ENCODE measurements at places on chromosomes 11 and 22.

GRCh38 chr11:19816040-19816439 lies 103.4 kb downstream of the NAV2 start:
- DNase-seq, result no peak

DNA sequence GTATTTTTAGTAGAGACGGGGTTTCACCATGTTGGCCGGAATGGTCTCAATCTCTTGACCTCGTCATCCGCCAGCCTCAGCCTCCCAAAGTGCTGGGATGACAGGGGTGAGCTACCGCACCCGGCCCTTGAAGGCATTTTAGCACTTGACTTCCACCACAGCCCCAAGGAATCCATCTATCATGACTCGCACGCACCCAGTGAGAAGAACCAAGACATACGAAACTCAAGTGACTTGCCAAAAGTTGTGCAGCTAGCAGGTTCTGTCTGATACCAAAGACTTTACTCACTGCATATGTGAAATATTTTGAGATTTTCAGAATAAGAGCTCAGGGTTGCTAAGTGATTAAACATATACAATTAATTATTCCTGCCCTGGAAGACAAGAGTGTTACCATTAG lies 21.0 kb downstream of the FLI1 start:
- peak; percentile 98 for DNase-seq

GRCh38 chr11:392102-392777 lies 1.8 kb upstream of the PKP3 start:
- DNase-seq, result no peak

DNA sequence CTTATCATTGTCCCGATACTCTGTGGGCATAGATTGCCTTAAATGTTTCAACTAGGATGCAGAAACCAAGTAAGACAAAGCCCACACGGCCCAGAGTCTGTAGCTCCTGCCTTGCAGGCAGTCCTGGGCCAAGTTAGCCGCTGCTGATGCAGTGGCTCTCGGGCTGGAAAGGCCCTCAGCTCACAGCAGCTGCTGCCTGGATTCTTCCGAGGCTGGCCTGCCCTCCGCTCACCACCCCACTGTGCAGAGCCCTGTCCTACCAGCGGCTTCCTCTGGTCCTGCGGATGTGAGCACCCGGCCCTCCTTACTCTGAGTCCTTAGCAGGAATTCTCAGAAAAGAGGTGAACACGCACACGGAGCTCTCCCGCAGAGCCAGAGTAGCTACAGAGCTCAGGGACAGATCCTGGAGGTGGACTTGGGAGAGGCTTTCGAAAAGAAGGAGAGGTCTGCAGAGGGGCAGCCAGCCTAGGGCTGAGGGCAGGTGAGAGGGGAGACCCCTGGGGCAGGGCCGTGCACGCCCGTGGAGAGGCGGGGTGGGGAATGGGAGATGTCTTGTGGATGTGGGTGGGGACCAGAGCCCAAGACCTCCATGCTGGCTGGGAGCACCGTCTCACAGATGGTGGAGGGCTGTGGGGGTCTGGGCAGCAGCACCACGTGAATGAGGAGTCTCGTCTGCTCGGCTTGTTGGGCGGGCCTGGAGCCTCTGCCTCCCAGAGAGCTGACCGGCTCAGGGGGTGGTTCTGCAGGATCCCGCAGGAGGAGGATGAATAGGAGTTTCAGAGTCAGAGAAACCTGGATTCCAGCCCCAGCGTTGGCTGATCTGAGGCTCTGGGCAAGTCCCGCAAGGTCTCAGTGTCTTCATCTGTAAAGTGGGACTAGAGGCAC lies 117.4 kb upstream of the B3GAT1 start:
- DNase-seq, result no peak

DNA sequence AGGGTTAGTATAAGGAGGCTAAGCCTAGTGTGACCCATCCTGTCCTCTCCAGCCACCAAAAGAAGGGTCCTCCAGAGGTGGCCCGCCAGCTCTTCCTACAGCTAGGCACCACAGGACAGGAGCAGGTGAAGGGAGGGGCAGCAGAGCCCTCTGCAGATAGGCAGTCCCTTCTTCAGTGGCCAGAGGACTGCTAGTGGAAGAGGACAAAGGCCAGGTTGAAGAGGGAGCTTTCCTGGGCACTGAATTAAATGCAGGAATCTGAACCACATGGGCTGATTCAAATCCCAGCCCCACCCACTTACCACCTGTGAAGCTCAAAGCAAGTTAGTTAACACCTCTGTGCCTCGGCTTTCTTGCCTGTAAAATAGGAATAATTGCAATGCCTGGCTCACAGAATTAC lies 409.5 kb downstream of the NXPE2 start:
- no peak for DNase-seq

DNA sequence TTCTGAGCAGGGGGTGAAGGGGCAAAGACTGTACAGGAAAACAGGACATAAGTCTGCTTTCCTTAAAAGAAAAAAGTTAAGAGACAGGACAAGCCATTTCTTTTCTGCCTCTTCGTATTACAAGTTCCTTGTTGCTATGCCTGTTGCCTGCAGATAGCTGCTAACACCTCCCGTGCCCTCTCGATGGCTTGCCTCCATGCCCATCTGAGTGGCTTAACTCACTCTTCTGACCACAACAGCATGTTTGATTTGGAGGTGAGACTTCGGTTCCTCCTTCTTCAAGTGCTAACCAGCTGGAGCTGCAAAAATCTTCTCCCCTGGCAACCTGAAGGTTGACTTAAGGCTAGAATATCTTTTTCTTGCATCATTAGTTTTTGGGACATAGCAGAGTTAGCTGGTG lies 103.1 kb downstream of the PRR5L start:
- no peak for DNase-seq

GRCh38 chr11:70711911-70712185 lies 313.5 kb downstream of the CTTN start:
- DNase-seq, result no peak

GRCh38 chr22:24497841-24498258 lies 2.7 kb downstream of the UPB1 start:
- peak; percentile 29 for DNase-seq

- no peak for DNase-seq
Observed at GRCh38 chr11:68855205-68855981, 13.7 kb upstream of the CPT1A start.

GRCh38 chr11:40178470-40178869 lies 1281.0 kb downstream of the LRRC4C start:
- no peak for DNase-seq

- peak; percentile 51 for DNase-seq
Observed at GRCh38 chr11:61004761-61005181, 33.3 kb downstream of the CD6 start.

DNA sequence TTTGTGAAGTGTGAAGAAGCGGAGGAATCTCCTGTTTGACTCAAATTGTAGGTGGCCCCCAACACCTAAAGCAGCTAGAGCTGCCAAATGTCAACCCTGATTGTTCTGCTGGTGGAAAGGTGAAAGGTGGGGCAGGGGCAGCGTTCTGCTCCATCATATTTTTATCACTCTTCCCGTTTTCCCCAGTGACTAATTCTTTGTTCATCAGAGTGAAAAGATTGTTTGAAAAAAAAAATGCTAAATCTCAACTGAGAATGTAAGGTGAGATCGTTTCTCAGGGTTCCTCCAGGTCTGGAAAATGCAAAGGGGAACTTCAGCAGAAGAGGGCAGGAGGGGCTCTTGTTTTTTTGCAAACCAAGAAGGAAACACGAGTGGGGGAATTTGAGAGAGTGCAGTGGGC lies 137.7 kb downstream of the MN1 start:
- DNase-seq, result peak; percentile 57

GRCh38 chr22:37989146-37990045 lies 5.0 kb upstream of the SOX10 start:
- DNase-seq, result no peak

DNA sequence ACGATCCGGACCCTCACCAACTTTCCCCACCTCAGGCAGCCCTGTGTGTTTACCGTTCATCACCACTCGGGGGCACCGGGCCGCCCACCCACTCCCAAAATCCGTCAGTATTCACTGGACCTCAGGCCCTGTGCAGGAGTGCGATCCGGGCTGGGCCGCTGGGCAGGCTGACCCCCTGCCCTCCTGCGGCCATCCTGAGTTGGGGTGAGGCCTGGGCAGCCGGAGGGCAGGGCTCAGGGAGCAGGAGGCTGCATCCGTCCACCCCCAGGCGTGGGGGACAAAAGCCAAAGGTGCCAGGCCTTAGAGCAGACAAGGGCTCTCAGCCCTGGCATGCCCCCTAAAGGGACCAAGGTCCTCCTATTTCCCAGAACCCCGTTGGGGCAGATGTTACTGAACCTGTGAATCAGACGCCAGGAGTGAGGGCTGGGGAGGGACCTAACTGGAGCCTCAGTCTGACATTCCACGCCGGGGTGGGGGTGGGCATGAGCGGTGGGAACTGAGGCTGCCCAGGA lies 16.8 kb upstream of the TMEM191C start:
- no peak for DNase-seq

- no peak for DNase-seq
Observed at GRCh38 chr11:59178402-59178801, 6.5 kb downstream of the DTX4 start.
